ENCODE measurements at places on chromosomes 3 and 15.
A peak's percentile ranks its signal among the peaks of the same experiment; 100 is the strongest.

DNA sequence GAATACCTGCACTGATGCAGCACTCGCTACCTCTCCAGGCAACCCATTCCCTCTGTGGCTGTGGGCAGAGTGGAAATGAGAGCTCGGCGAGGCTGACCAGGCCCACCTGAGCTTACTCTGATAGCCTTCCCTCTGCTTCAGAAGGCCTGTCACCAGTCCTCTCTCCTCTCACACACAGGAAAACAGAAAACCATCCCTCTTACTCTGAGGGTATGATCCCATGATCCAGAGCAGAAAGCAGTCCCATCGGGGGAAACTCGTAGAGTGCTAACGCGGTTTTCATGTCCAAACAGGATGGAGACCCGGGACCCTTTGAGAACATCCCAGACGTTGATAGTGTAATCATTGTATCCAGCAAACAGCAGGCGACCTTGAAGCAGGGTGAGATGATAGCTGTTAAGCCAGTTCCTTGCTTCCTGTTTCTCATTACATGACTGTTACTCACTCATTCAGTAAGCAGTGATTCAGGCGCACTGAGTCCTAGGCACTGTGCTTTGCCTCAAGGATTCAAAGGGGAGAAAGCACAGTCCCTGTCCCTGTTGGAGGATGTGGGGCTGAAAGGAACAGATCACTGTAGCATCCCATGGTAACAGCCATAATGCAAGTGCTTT lies 11.8 kb upstream of the BCL2L10 start:
- DNase-seq = no peak

- DNase-seq = no peak
Measured at GRCh38 chr3:8954938-8955763, 8.1 kb downstream of the RAD18 start.

- DNase-seq = no peak
Measured at GRCh38 chr3:13505147-13506130, 25.3 kb downstream of the HDAC11 start.

- DNase-seq = peak; percentile 74
Measured at GRCh38 chr15:82108489-82109078, 62.8 kb upstream of the MEX3B start.

- no peak for DNase-seq
Measured at GRCh38 chr15:100106732-100107131, 235.0 kb downstream of the ADAMTS17 start.

- no peak for DNase-seq
Measured at GRCh38 chr3:155282385-155283091, 10.9 kb downstream of the STRIT1 start.
